ENCODE measurements at places on chromosomes 7 and 10.

- DNase-seq, result peak; percentile 52
Observed at GRCh38 chr7:88042157-88042556, 108.1 kb downstream of the ADAM22 start.

- peak; percentile 67 for DNase-seq
Observed at GRCh38 chr7:71868797-71869196, 543.3 kb downstream of the CALN1 start.

GRCh38 chr10:131513901-131514300 is 202.4 kb upstream of the TCERG1L start:
- DNase-seq, result no peak

DNA sequence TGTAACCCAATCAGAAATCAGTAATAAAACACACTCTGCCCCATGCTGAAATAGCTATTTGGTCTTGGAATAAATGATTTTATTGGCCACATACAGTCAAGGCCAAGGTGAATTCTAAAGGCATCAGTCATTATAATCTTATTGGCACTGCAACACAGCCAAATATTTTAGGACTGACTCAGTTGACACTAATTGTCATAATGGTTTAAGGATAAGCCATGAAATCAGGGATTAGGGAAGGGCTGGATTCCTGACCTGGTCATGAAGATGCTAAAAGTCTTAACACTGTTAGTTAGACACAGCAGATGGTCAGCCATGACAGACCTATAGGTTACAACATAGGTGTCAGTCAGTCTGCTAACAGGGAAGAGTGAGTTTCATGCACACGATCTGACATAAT is 330.3 kb upstream of the NPSR1 start:
- DNase-seq, result no peak

- DNase-seq, result no peak
Observed at GRCh38 chr10:102778781-102779180, 35.0 kb downstream of the WBP1L start.

DNA sequence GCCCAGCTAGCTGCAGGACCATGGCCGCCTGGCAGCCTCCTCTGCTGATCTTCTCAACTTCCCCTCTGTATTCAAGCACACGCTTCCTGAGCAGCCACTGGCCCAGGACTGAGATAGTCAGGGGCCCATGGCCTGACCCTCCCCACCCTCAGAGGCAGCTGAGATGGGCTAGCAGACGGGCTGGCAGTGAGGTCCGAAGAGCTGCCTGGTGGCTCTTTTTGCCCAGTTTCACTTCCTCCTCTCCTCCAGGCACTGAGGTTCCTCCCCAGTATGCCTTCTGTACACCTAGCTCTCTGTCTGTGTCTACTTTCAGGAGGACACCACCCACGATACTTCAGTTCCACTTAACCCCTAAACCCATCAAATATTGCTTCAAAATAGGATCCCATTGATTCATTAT is 395.6 kb downstream of the TNS3 start:
- DNase-seq, result no peak

- peak; percentile 73 for DNase-seq
Observed at GRCh38 chr10:97072851-97073665, 112.7 kb downstream of the SLIT1 start.

- DNase-seq, result no peak
Observed at GRCh38 chr7:158067931-158068482, 519.6 kb downstream of the PTPRN2 start.

GRCh38 chr7:5283421-5284303 is 919 bp downstream of the SLC29A4 start:
- no peak for DNase-seq

DNA sequence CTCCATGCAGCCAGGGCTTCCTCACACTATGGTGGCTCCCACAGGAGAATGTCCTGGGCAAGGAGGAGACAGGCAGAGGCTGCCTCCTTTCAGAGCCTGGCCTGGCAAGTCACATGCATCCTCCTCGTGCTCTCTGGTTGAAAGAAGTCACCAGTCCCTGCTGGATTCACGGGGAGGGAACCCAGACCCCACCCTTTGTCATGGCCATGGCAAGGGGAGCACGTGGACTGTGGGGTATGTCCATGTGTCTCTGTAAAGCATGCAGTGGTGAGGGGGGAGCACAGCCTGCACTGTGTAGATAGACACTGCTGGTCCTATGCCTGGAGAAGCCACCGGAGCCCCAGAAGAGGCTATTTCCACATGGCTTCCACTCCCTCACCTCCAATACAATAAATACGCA is 225.0 kb downstream of the TCERG1L start:
- no peak for DNase-seq

DNA sequence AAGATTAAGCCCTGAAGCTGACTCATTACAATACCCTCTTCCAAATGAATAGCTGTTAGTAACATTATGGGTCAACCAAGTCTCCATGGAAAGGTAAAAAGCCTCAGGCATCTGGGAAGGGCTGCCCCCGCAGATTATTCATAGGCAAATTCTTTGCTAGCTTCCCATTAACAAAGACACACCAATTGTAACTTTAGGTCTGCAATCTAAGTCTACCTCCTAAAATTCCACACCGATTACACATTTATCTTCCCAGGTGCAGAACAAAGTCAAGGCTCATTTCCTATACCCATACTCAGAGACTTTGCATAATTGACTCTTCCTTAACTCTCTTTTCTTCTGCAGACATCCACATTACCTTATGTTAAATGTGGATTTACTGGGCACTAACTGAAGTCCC is 826.3 kb upstream of the MBL2 start:
- DNase-seq, result no peak

- DNase-seq, result peak; percentile 58
Observed at GRCh38 chr7:155815332-155816191, 3.3 kb upstream of the SHH start.

- DNase-seq, result no peak
Observed at GRCh38 chr10:129564923-129565322, 97.9 kb downstream of the MGMT start.

DNA sequence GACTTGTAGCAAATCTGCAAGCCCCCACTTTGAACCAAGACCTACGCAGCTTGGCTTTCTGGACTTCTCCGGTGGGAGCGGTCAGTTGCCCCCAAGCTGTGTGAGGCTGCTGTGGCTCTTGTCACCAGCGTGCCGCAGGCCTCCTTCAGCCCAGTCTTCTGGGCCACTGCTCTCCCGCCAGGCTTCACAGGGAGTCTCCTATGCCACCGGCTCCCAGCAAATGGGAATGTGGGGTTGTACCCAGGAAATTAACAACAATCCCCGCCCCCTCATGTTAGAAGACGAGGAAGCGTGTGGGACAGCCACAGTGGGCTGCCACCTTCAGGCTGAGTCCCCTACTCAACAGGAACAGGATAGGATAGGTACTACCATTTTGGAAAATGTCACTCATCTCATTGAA is 4.2 kb downstream of the WDR86 start:
- DNase-seq, result no peak

- no peak for DNase-seq
Observed at GRCh38 chr7:49644396-49645166, 128.9 kb upstream of the VWC2 start.

DNA sequence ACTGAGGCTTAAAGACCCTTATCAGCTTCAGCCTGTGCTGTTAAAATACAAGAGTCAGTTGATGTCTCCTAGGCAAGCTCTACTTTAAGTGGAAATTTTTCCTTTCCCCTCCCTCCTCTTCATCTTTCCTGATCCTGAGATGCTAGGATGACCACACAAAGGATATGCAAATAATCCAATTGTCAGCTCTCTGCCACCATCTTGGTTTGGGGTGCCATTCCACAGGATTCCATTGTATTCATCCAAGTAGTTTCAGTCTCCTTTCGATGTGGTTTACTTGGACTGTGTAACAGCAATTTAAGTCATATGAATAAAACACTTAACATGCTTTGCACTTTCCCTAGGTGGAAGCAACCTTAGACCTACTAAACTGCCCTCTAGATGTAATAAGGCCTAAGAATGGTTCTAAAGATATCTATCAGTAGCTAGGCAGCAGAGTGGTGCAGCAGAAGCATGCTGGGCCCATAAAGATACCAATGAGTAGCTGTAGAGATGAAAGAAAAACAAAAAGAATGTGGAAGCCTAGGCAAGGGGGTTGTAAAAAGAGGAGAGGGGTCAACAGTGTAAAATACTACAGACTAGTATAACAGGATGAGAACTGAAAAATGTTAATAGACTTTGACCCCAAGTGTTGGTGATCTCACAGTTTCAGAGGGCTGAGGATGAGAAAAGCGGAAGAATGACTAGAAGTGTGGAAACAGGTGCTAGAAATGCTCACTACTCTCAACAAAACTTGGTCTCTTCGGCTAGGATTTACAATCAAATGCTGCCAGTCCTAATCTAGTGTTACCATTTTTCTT is 2.4 kb upstream of the CFAP69 start:
- DNase-seq, result no peak

DNA sequence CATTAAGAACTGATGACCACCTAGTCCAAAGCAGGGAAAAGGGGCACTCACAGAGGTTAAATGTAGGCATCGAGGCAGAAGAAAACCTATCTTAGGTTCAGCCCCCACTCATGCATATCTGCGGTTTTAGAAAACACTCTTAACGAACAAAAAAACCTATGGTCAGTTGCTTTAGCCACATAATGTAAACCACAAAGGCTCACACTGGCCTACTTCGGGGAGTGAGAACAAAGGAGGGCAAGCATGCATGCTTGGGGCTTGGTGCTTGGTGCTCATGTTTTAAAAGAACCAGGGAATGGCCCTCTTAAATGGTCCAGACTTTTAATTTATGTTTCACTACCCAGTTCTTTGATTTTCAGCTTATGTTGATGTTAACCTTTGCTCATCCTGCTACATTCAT is 14.2 kb downstream of the INSYN2A start:
- no peak for DNase-seq

- DNase-seq, result no peak
Observed at GRCh38 chr7:40327873-40328272, 193.1 kb downstream of the SUGCT start.

- DNase-seq, result no peak
Observed at GRCh38 chr7:14846405-14846804, 56.1 kb downstream of the DGKB start.

- no peak for DNase-seq
Observed at GRCh38 chr10:17801507-17801906, 7.6 kb upstream of the MRC1 start.

GRCh38 chr10:89575031-89575430 is 39.6 kb upstream of the SLC16A12 start:
- DNase-seq, result no peak

DNA sequence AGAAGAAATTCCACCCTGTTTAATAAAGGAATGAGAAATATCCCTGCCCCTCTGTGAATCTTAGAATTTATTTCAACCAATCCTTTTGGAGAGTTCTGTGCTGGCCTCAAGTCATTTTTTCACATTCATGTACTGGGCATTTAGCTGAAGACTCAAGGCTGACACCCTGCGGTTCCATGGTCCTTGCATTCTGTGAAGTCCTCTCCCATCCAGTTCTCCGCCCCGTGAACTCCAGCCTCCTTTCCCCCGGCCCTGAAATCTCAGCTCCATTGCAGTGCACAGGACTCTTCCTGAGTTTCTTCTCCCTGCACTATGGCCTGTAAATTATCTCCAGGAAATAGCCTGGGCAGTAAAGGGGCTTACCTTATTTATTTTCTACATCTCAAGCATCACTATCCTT is 183.0 kb upstream of the KCND2 start:
- DNase-seq, result no peak

- DNase-seq, result no peak
Observed at GRCh38 chr7:50851891-50852290, 69.2 kb upstream of the GRB10 start.

- DNase-seq, result no peak
Observed at GRCh38 chr10:20955355-20955893, 58.3 kb upstream of the NEBL start.

- DNase-seq, result no peak
Observed at GRCh38 chr10:74529205-74529604, 297.2 kb upstream of the KAT6B start.

DNA sequence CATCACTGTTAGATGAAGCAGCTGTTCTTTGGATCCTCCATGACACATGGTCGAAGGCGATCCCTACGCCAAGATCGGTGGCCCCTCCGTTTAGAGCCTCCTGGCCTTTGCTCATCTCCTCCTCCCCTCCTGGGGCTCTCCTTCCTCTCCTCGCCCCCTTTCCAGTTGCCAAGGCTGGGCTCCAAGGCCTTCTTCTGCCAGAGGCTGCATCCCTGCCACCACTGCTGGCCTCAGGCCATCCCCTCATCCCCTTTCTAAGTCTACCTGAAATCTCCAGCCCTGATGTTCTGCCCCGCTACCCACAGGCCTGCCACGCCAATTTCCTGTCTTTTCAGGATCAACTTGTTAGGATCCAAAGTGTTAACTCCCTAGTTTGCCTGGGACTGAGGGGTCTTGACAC is 265.1 kb upstream of the ZMIZ1 start:
- DNase-seq, result no peak

DNA sequence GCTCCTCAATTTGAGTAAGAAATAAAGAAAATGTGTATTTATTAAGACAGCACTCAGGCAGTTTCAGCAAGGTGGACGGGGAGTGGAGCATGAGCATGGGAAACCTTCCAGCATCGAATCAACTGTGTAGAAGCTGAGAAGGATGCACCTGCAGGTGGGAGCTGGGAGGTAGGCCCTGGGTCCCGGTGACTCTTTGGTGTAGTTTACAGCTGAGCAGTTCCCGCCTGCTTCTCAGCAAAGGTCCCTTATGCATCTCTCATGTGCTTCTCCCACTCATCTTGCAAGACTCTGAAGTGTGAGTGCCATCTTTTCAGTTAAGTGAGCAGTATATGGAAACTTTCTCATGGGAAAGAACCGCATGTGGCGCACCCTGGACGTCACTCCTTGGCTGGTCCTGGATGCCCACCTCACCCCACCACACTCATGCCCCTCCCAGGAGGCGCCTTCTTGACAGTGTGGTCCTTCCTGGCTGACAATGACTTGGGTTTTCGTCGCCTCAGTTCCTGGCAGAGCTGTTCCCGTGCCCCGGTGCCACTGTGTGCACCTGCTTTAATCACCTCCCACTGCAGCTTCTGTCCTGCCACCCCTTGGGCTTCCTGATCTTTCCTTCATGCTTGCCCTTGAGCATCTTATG is 19.8 kb upstream of the PURB start:
- DNase-seq, result no peak

- DNase-seq, result no peak
Observed at GRCh38 chr10:17523917-17524316, 69.5 kb upstream of the ST8SIA6 start.

- no peak for DNase-seq
Observed at GRCh38 chr7:134599371-134599770, 47.3 kb upstream of the BPGM start.

GRCh38 chr10:28326516-28327490 is 23.9 kb upstream of the MPP7 start:
- peak; percentile 63 for DNase-seq

Measured in common myeloid progenitor, CD34-positive (primary cell).